ENCODE measurements at places on chromosomes 2 and 18.
A peak's percentile ranks its signal among the peaks of the same experiment; 100 is the strongest.

DNA sequence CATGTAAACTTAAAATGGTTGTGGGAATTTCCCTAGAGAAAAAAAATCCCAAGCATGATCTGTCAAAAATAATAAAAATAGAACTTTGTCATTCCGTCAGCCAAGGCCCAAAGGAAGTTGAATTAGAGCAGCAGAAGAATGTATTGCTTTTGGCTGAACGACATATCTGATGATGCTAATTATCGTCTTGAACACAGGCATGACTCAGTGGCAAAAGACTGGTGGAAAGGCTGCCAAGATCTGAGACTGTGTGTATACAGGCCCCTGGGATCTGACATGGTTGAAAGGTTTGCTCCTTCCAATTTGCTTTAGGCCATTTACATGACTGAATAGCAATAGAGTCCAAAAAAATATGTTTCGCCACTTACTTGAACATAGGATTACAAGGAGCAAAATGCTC, 1057.1 kb upstream of the CRIM1 start:
- no peak for DNase-seq

- DNase-seq = no peak
Measured at GRCh38 chr2:18980104-18980785, 378.2 kb downstream of the OSR1 start.

DNA sequence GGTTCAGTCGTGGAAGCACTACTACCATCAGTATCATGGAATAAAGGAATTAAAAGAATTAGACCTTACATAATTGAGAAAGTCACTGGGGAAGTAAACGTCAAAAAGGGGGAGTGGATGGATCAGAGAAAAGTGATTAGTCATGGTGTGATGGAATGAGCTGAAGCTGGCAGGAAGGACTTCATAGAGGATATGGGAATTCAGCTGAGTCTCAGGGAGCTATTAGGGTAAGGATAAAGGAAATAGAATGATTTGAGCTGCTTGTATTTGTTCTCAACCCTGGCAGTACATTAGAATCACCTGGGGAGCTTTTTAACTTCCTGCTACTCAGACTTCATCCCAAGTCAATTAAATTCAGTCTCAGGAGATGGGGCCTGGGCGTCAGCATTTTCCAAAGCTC, 53.4 kb upstream of the SETBP1 start:
- DNase-seq = peak; percentile 45

DNA sequence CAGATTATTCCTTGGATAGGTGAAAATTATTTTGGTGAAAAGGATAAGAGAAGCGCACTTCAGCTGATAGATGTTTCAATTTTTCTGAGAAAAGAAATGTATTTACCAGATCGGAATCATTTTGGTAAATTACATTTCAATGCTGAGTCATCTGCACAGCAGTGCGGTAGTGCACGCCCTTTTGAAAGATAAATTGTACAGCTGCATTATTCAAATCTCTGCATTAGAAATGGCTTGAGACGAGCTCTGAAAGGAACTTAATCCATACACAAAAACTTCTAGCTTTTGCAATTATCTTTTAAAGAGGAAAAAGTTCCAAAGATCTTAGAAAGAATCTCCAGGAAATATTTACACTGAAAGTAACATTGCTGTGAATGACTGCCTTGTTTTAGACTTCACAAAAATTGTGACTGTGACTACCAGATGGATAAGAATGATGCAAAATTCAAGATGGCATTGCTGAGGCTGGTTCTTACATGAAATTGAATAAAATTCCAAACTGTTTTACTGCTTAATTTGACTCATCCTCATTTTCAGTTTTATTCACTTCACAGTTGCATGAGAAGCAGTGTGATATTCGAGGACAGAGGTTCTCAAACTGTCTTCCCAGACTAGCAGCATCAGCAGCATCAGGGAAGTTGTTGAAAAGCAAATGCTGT, 161.7 kb downstream of the RND3 start:
- no peak for DNase-seq

- peak; percentile 14 for DNase-seq
Measured at GRCh38 chr2:60699617-60700016, 56.5 kb upstream of the PAPOLG start.

GRCh38 chr2:40041422-40042382, 262.6 kb upstream of the THUMPD2 start:
- DNase-seq = no peak

DNA sequence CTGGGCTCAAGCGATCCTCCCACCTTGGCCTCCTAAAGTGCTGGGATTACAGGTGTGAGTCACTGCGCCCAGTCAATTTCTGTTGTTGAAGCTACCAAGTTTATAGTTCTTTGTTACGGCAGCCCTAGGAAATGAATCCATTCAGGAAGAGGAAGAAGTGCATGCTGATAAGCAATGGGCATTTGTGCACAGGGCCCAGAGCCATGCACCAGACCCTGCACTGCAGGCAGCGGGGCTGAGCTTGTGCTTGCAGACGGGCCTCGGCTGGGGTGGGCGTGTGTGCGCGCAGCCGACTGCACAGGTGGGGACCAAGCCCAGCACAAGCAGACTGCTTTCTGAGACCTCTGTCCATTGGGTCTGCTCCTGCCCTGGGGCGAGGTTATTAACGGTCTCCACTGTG, 144.6 kb downstream of the CABLES1 start:
- no peak for DNase-seq

DNA sequence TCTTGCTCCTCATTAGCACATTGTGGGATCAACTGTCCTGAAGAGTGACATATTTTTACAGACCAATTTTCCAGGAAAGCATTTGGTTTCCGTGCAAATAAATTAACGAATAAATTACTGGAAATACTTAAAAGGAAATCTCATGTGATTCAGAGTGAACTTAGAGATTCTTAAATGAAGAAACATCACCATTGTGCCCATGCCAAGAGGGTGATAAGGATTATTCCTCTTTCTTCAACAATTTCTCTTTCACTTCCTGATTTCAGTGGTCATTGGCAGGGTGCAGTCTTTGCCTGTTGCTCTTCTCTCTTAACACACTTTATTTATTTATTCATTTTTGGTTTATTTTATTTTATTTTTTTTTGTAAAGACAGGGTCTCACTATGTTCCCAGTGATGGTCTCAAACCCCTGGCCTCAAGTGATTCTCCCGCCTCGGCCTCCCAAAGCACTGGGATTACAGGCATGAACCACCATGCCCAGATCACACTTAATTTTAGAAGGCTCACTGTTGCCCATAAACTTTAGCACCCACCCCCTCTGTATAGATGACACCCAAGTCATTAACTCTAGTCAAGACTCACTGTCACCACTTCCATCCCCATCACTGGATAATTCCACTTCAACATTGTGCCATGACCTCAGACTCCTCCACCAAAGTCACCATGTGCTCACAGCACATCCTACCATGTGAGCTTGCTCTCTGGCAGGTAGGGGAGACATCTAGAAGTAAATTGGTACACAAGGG, 92.6 kb upstream of the CERS6 start:
- DNase-seq = no peak

GRCh38 chr2:127083819-127084503, 23.0 kb downstream of the BIN1 start:
- DNase-seq = no peak

DNA sequence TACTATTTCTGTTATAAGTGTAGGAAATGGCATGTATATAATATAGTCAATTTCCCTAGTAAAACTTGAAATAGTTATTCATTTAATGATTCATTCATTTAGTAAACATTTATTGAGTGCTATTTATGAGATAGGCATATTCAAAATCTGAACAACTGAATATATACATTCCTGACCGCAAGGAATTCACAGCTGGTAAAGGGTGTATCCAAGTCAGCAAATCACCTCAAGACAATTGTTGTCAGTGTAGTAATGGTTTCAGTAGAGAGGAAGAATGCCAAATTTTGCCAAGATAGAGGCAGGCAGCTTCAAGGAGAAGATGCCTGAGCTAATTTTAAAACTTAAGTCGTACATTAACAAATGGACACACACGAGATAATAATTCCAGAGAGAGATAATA, 89.8 kb upstream of the CHST9 start:
- DNase-seq = no peak

- no peak for DNase-seq
Measured at GRCh38 chr2:83536556-83536955, 922.5 kb downstream of the SUCLG1 start.

DNA sequence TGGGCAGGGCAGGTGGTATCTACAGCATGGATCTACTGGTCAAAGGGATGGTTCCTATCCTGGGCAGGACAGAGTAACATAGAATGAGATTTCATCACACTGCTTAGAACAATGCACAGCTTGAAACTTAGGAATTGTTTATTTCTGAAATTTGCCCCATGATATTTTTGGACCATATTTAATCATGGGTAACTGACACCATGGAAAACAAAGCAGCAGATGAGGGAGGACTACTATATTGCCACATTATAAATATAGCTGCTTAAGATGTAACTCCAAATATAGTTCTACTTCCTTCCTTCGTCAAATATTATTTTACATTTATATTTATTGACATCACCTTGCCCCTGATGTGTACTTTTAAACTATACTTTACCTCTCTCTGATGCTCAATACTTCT, 254.7 kb downstream of the PTPRM start:
- no peak for DNase-seq

DNA sequence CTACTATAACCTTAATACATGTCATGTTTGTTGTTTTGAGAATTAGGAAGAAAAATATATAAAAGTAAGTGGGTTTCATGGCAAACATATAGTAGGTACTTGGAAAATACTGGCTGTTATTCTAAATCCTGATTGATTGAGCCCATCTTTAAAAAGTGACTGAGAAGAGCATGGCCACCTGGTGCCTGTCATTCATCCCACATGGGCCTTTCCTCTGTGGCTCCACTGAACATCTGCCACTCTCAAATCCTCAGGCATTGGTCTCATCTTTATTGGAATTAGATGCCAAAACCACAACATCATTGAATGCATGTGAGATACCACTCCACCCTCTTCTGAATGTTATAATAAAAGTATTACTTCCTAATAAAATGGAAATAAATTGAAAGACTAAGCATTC, 101.6 kb upstream of the TTN start:
- DNase-seq = no peak

- DNase-seq = no peak
Measured at GRCh38 chr2:110124939-110125691, 9.5 kb upstream of the MALL start.

- DNase-seq = no peak
Measured at GRCh38 chr2:165161510-165161909, 42.3 kb downstream of the SCN3A start.

DNA sequence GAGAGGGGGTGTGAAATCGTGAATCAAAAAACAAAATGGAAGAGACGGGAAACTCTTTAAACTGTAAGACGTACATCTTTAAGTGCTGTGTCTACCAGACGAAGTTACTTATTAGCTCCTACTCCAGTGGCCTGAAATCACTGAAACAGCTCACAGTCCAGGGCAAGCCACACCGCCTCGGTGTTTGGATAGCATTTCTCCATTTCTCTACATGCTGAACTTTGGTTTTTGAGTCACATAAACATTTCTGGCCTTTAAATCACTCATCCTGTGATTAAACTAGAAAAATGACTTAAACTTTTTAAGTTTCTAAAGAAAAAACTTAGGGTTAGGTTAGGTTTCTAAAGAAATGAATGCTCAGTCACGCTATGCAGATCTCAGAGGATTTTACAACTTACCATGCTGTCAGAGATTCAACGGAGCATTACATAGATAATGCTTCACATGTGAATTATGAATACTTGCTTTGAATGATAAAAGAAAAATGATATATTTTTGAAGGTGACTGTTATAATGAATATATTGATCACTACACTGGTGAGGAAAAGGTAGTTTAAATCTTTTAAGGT, 138.4 kb downstream of the MBP start:
- DNase-seq = no peak

GRCh38 chr2:70633508-70633907, 79.9 kb upstream of the TGFA start:
- no peak for DNase-seq

- no peak for DNase-seq
Measured at GRCh38 chr18:23183411-23184150, 48.3 kb downstream of the CABLES1 start.

DNA sequence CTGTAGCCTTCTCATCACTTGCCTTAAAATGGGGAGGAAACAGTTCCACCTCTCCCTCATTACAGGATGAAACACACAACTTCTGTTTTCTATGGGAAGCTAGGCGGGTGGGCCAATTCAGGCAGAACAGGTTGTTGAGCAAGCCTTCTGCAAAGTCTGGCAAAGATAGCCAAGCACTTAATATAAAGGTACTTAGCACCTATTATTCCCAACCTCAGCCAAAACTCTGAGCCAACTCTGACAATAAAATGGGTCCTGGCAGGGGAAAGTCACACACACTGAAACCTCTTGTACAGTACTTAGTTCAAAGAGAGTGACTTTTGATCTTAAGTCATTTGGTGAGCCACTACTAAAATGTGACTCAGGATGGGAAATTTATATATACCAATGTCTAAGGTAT, 15.8 kb upstream of the SOCS6 start:
- DNase-seq = no peak

DNA sequence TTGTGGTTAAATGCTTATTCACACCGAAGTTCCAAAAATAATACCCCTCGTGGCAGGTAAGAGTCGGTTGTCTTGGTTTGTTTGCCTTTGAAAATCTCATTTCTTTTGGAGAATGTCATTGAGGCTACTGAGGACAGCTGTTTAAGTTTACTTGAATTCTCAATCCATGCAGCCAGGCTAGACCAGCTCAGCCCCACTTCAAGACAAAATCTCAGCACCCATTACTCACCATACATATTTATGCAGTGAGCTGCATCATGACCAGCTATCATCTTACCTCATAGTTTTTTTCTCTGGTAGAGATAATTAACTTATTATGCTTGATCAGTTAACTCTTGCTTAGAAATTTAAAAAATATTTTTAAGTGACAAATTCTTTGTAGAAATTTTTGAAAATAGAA, 115.9 kb downstream of the HAUS1 start:
- DNase-seq = no peak

- peak; percentile 26 for DNase-seq
Measured at GRCh38 chr2:200741468-200742202, 70.1 kb upstream of the BZW1 start.

GRCh38 chr2:127648321-127648720, 2.4 kb downstream of the GPR17 start:
- no peak for DNase-seq

GRCh38 chr2:233359823-233360222, 5.5 kb downstream of the DGKD start:
- no peak for DNase-seq

- peak; percentile 39 for DNase-seq
Measured at GRCh38 chr18:57780706-57781347, 22.3 kb downstream of the ATP8B1 start.

DNA sequence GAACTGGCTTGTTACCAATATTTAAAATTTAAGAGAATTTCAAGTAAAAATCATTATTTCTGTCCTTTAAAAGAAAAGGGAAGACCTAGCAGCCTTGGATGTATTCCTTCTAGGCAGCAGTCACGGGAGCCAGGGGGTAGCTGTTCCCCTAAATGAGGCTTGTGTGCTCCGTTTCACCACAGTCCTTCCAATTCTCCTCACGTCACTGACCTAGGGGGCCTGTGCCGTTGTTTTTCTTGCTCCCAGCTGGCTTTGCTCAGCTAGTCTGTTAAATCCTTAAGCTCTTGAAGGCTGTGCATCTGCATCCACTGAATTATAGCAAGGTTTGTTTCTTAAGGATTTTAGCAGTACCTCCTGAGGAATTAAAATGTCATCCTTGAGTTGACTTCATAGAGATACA, 9.9 kb downstream of the KLHL23 start:
- DNase-seq = no peak

Data from mesendoderm (in vitro differentiated cells).